ENCODE measurements at places on chromosomes 11 and 22.

- no peak for DNase-seq
Observed at GRCh38 chr11:40877256-40877655, 582.2 kb downstream of the LRRC4C start.

- no peak for DNase-seq
Observed at GRCh38 chr22:44450503-44450902, 47.5 kb downstream of the RTL6 start.

GRCh38 chr11:33633251-33634003, 67.2 kb downstream of the C11orf91 start:
- DNase-seq = no peak

DNA sequence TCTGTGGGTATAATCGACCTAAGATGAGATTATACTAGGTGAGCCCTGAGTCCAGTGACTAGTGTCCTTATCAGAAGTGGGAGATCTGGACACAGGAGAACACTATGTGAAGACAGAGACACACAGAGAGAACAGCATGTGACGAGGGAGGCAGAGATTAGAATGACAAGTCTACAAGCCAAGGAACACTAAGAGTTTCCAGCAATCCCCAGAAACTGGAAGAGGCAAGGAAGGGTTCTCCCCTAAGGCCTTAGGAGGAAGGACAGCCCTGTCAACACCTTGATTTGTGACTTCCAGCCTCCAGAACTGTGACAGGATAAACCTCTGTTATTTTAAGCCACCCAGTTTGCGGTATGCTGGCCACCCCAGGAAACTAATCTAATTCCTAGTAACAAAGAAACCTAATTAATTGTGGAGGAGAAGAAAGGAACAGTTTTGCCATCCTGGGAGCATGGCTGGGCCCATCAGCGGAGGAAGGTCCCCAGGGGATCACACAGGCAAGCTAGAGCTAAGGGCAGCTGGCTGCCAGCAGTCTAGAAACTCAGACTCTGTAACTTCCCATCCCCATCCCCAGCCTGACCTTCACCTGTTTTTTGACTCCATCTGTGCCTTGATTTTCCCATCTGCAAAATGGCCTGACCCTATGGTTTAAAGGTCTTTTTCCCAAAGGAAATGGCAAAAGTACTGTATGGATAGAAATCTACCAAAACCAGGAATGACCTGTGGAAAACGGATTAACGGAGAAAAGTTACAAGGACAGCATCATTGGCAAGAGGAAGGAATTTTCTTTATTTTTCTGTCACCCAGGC, 10.3 kb upstream of the THOC5 start:
- no peak for DNase-seq

DNA sequence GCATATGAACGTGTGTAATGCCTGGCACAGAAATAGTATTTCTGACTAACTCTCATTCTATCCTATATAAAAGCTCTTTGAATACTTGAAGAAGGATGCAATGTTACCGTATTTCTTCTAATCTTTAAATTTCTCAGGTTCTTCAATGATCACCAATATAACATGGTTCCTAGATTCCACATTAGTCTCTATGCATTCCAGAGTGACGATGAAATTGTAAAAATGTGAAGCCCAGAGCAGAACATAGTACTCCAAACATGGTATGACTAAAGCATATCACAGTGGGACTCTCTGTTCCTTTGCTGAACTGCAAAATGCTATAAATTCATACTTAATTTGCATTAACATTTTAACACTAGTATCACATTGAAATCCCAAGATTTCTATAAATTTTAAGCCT, 877.6 kb upstream of the CHORDC1 start:
- no peak for DNase-seq

DNA sequence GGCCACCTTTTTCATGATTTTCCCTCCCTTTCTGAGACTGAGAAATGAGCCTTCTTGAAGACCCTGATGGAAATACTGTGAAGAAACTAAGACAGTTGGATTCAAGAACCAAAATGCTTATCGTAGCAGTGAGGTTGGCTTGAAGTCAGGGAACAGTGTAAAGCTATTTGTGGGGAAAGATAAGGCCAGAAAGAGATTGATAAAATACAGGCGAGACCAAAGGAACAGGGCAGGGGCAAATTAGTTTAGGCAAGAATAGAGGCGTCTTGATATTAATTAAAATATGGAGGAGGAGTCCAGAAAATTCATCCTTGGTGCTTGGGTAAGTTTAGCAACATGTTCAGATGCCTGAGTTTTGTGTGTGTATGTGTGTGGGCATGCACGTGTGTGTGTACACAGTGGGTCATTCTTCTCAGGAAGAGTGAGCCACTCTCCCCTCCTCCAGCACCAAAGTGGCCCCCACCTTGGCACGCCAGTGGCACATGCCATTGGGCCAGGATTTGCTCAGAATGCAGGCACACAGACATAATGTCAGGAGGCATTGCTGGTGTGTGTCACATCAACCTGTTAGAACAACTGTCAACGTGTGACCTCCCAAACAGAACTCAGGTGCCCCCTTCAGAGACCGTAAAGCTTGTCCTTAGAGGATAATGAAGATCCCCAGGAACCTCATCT, 3.9 kb upstream of the EHF start:
- no peak for DNase-seq

- DNase-seq = no peak
Observed at GRCh38 chr11:9748361-9748970, 84.6 kb downstream of the SWAP70 start.

DNA sequence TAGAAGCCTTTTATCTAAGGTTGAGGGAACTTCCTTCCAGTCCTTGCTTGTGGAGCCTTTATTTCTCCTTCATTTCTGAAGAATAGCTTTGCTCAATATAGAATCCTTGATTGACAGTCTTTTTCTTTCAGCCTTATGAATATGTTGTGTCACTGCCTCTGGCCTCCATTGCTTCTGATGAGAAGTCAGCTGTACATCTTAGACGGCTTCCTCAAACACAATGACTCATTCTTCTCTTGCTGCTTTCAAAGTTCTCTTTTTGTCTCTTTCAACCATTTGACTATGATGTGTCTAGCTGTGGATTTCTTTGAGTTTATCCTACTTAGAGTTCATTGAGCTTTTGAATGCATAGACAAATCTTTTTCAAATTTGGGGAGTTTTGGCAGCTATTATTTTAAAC, 893.2 kb downstream of the BRD1 start:
- DNase-seq = no peak

GRCh38 chr11:8415195-8415594, 151.5 kb upstream of the LMO1 start:
- no peak for DNase-seq

- DNase-seq = no peak
Observed at GRCh38 chr11:43493431-43493830, 134.7 kb downstream of the TTC17 start.

- no peak for DNase-seq
Observed at GRCh38 chr22:42796081-42796480, 61.0 kb downstream of the ARFGAP3 start.

GRCh38 chr22:22022255-22022840, 39.8 kb upstream of the TOP3B start:
- DNase-seq = no peak

DNA sequence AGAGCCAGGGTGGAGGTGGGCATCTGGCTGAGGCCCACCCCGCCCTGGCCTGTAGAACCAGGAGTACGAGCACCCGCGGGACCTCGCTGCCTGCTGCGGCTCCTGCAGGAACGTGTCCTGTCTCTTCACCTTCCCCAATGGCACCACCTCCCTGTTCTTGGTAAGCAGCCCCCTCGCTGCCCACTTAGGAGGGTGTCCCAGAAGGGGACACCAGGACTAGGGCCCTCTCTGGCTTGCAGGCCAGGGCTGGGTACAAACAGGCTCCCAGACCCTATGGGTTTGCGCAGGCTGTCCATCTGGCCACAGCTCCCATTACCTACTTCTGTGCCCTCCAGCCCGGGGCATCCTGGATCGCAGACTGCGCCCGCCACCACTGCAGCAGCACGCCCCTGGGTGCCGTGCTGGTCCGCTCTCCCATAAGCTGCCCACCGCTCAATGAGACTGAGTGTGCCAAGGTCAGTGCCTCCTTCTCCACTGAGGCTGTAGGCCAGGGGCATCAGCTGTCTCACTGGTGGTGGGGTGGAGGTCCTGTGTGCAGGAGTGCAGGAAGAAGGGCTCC, 77.5 kb upstream of the MYOD1 start:
- DNase-seq = no peak

DNA sequence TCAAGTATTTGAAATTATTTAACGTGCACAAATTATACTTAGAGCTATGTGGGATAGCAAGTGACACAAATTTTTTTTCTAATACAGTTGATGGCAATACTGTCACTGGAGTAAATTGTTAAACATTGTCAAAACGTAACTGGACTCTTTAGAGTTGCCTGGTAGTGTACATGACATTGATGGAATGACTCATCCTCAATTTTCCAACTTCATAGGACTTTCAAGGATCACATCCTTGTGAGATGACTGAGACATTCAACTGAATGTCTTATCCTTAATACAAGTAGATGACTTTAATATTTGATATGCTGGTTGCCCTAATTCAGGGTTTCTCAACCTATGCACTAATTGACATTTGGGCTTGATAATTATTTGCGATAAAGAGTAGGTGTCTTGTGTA, 310.0 kb downstream of the SWAP70 start:
- no peak for DNase-seq

GRCh38 chr11:61542705-61543104, 34.2 kb downstream of the LRRC10B start:
- DNase-seq = no peak

GRCh38 chr22:45977003-45977411, at the start of gene WNT7B:
Gene WNT7B, minus strand, starts transcription at chr22:45977162. Its CDS starts 408 bp downstream, at chr22:45976754.
- no peak for DNase-seq

GRCh38 chr11:9617940-9618339, 44.5 kb downstream of the WEE1 start:
- DNase-seq = no peak

- no peak for DNase-seq
Observed at GRCh38 chr11:122145715-122146274, 29.8 kb upstream of the BLID start.

GRCh38 chr22:11598492-11599440, 3929.2 kb upstream of the OR11H1 start:
- DNase-seq = no peak

DNA sequence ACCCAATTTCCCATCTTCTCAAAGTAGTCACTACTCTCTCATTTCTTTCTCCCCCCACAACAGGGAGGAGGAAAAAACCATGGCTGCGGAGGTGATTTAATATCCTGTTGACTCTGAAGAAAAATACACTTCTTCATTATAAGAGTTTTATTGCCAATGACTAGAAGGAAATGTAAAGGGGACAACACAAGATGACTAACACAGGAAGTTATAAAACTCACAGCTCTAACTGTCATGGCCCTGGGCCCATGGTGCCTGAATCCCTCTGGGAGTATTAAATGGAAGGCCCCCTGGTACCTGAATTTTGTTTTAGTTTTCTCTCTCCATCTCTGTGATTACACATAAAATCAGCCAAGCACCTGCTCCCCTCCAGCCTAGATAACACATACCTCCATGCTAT, 352.8 kb upstream of the FAT3 start:
- DNase-seq = no peak

- DNase-seq = peak; percentile 56
Observed at GRCh38 chr11:64767344-64768299, 7.8 kb upstream of the PYGM start.

- no peak for DNase-seq
Observed at GRCh38 chr11:110019675-110020074, 73.5 kb upstream of the ZC3H12C start.

DNA sequence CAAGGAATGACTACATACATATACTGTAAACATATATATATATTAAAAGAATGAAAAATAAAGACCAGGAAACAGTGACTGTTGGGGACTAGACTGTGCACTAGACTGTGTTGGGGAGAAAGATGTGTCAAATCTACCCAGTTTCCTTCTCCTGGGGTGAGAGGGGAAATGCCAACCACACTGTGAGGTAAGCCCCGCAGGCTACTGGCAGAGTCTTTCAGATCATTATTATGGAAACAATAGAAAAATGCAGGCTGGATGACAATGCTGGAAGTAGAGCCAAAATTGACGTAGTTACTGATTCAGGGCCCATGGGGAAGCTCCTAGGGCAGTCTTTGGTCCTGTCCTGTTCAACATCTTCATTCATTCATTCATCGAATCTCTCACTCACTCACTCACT, 101.4 kb downstream of the C11orf58 start:
- DNase-seq = no peak

DNA sequence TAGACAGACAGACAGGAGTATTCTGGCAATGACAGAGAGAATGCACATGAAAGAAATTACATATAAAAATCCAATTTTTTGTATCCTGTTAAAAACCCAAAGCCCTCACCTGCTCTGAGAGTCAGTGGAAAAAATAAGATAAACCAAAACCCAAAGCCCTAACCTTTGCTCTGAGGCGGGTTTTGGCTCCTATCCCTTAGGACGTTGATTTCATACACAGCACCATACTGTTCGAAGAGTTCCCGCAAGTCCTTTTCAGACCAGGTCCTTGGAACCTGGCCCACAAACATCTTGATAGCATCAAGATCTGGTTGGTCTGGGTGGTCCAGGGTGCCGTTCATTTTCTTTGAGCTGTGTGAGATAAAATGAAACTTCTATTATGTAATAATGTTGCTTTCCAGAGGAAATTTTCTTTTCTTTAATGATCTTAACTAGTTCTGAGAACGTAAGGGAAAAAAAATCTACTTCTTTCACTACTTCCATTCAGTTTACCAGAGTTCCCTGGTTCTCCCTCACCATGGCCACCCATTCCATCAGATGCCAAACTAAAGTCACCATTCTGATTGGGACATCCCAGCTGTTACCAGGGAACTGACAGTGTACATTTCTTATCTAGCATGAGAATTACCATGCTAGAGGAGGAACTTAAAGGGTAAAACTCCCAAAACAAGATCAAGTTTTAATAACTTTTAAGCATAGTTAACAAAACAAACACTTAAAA, 39.9 kb upstream of the RAPSN start:
- no peak for DNase-seq

DNA sequence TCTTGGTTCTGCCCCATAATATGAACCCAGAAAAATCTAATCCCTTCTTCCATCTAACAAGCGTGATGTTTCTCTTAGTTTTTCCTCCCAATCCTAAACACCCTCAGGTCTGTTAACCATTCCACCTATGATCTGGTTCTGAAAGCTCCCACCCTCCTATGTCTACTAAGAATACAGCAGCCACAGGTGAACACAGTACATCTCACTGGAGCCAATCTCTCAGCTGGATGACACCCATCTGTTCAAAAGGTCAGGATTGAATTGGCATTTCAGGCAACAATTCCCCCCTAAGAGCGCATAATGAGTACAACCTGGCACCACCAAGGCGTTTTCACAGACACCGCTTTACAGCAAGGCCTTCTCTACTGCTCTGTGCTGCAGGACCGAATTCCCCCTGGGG, 19.0 kb upstream of the APOA1 start:
- DNase-seq = no peak
